AG08396 (cell line): ENCODE measurements at places on chromosomes 2 and 18.

GRCh38 chr2:101374821-101375561 lies 12.3 kb downstream of the CREG2 start:
- no peak for DNase-seq

DNA sequence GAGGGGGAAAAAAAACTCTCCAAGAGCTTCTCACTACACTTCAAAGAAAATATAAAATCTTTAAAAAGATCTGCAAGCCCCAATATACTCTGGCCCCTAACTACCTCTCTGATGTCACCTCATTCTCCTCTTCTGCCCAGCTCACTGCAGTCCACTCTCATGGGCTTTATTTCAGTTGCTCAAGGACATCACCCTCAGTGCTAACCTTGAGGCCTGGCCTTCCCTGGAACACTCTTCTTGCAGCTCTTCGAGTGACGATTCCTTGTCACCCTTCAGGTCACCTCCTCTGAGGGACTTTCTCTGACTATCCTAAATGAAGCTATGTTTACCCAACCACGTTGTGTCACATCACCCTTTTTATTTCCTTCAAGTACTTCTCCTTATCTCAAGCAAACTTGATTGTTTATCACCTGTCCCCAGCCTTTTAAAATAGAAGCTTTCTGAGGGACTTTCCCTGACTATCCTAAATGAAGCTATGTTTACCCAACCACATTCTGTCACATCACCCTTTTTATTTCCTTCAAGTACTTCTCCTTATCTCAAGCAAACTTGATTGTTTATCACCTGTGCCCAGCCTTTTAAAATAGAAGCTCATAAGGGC lies 10.4 kb downstream of the RTTN start:
- DNase-seq = no peak

DNA sequence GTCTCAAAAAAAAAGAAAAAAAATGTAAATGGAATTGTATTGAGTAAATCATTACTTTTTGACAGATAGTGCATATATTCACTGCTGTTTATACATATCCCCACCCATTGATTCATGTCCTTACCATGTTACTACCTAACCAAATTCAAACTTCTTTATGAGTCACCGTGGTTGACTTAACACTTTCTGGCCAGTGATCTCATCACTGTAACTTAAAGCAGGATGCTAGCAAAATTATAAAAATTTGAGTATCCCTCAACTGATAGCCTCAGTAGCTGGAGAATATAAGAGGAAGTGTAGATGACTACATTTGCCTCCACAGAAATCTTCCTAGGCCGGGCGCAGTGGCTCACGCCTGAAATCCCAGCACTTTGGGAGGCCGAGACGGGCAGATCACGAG lies 13.4 kb downstream of the CNOT9 start:
- DNase-seq = peak; percentile 24

DNA sequence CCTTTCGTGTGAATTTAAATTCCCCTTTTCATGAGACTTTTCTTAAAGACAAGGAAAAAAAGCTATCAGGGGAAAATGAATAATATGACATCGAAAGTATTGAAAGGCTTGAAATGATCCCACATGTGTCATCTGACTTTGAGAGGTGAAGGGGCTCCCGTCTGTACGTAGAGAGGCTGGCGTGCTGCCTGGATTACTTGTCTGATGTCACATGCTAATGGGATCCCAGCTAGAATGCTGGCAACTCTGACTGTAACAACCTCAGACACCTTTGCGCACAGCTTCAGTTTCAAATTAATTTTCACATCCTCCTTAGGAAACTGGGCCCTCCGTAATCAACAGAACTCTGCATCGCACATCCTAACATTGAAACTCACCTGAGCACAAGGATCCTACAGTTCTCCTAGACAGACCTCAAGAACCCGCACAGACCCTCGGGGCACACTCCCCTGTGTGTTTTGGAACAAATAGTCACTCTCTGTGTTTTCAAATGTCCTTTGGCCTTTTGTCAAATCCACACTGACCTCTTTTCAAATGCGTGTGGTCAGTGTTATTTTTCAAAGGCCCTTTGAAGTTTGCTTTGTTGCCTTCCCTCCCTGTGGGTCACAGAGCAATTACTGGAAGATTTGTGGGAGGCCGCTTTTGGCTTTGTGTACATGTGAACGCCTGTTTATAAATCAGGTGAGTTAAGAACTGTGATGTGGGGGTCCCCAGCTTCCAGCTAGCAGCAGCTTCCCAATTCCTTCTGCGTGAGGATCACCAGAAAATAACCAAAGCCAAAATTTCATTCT lies 65.9 kb downstream of the IL1R2 start:
- no peak for DNase-seq

GRCh38 chr2:239204876-239205468 lies 195.8 kb downstream of the HDAC4 start:
- DNase-seq = no peak

- peak; percentile 12 for DNase-seq
Measured at GRCh38 chr2:150872756-150873395, 385.4 kb upstream of the RND3 start.

- no peak for DNase-seq
Measured at GRCh38 chr18:77528872-77529271, 279.2 kb downstream of the GALR1 start.
